ENCODE measurements at places on chromosomes 16 and 17.

DNA sequence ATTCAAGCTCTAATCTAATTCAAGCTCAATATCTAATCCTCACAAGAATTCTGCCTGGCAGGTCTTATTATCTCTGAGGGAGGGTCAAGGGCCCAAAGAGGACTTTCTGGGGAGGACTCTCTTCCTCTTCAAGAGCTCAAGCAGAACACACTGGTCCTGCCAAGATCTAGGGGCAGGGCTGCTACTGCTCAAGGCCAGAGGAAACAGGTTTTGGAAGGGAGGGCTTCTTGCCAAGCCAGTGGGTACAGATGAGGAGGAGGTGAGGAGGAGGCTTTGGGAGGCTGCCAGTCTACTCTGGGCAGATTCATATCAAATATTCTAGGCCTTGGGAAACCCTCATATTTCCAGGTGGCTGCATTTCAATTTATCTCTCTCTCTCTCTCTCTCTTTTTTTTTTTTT lies 51.8 kb upstream of the IL34 start:
- no peak for DNase-seq

GRCh38 chr17:18234853-18235380 lies 9.5 kb downstream of the LLGL1 start:
- DNase-seq, result no peak

DNA sequence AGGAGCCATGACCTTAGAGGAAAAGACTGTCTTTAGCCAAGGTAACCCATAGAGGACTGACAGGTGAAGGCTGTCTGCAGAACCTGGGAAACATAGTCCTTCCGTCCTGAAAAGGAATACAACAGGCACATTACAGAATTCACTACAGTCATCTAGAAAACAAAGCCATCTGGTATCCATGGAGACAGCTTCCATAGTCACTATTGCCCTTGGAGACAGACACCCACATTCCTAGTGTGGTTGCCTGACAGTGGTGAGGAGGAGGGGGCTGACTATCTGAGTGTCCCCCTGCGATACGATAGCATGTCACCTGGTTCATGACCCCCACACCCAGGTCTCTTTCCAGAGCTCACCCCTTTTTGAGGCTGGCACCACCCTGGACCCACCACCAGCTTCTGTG lies 254.7 kb downstream of the CDH13 start:
- DNase-seq, result no peak

- no peak for DNase-seq
These were observed 81.4 kb downstream of the SLC39A11 start for GRCh38 chr17:73011016-73011486.

GRCh38 chr17:72145962-72146361 lies 25.1 kb downstream of the SOX9 start:
- DNase-seq, result no peak

DNA sequence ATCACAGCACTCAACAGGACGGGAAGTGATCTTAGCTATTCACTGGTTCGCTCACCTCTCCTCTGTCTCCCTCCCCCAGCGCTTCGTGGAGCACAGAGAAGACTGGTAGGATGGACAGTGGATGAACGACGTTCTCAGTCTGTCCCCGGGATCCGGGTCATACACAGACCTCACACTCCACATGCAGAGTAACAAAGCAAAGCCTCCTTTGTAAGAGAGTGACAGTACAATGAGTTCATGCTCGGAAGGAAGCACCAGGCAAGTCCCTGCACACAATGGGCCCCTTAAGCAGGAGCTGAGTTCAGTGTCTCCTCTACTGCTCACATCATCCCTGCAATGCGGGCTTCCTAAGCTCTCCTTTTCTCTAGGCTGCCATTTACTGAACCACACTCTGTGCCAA lies 356.9 kb downstream of the C16orf95 start:
- no peak for DNase-seq

GRCh38 chr16:48445782-48446533 lies 60.7 kb upstream of the SIAH1 start:
- DNase-seq, result no peak
